Mammary epithelial cell (primary cell): ENCODE measurements at places on chromosomes 2 and 18.

DNA sequence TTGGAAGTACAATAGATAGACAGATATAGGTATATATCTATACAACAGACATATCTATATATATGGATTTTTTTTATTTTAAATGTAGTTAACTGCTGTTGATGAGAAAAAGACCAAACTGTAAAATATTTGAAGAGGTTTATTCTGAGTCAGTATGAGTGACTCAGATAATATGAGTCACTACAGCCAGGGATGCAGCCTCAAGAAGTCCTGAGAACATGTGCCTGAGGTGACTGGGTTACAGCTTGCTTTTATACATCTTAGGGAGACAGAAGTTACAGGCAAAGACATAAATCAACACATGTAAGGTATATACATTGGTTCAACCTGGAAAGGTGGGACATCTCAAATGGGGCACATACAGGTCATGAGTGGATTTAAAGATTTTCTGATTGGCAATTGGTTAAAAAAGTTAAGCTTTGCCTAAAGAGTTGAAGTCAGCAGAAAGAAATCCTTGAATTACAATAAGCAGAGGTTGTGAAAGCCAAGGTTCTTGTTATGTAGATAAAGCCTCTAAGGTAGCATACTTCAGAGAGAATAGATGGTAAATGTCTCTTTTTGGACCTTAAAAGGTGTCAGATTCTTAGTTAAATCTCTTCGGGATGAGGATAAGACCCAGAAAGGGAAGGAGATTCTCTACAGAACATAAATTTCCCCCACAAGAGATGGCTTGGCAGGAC is 149.9 kb downstream of the RBM43 start:
- peak; percentile 73 for DNase-seq

DNA sequence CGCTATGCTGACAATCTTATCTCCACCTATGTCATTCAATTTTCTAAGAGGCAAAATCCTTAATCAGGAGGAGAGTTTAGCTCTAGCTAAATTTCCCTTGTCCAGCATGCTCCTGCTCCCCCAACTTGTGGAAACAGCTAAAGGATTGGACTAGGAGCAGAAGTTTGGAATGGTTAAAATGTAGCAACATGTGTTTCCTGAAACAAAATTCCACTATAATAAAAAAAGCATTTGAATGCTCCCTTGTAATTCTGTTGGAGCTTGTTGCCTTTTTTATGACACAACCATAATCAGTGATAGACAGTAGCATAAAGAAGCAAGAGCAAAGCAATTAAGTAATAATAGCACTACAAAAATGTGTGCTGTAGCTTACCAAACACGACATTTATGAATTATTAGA is 6.9 kb downstream of the ACTR3 start:
- DNase-seq = no peak

DNA sequence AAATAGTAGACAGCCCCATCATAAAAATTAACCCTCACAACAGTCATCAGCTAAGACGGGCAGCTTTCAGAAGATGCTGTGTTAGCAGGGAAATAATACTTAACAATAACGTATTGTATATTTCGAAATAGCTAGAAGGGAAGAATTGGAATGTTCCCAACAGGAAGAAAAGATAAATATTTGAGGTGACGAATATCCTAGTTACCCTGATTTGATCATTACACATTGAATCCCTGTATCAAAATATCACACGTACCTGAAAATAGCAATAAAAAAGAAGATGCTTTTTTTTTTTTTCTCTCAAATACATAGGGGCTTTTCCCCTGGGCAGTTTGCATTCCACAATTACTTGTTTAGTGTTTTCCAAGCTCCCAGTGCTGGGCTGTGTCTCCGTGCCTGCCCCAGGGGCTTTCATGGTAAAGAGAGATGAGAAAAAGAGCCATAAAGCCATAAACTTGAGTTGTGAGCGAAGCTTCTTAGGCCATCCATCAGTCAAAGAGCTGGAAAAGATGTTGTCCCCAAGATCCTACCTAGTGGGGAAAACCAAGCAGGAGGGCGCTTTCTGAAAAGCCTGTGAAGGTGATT is 183.0 kb upstream of the REV1 start:
- no peak for DNase-seq

- DNase-seq = no peak
Measured at GRCh38 chr2:2985020-2985419, 392.6 kb downstream of the EIPR1 start.

DNA sequence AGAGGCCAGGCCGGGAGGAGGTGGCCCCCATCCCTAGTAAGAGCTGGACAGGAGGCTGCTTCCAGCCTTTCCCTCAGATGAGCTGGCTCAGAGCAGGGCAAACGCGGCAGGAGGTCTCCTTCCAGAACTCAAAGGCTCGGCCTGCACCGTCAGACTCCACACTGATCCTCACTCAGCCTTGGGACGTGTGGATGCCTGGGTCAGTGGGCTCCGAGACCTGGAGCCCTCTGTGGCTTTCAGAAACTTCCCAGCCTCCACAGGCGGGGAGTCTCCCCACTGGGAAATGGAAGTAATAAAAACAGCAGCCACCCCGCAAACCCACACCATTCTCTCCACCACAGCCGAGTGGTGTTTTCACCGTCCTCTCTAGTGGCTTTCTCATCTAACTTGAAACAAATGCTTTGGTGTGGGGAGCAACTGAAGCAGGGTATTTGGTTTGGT is 54.3 kb downstream of the INPP5D start:
- DNase-seq = no peak

DNA sequence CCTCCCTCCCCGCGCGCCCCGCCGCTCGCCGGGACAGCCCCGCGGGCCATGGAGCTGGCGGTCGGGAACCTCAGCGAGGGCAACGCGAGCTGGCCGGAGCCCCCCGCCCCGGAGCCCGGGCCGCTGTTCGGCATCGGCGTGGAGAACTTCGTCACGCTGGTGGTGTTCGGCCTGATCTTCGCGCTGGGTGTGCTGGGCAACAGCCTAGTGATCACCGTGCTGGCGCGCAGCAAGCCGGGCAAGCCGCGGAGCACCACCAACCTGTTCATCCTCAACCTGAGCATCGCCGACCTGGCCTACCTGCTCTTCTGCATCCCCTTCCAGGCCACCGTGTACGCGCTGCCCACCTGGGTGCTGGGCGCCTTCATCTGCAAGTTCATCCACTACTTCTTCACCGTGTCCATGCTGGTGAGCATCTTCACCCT is 865 bp downstream of the GALR1 start:
- no peak for DNase-seq

GRCh38 chr2:1886405-1886992 is 142.2 kb upstream of the PXDN start:
- peak; percentile 19 for DNase-seq
